ENCODE measurements at places on chromosomes 11 and 22. TPM values are rescaled to one million over a fixed set of nuclear protein-coding genes. Genes with fewer than 3 reads are reported as not detected.

The CLNS1A gene
- 79.8 TPM for total RNA-seq

The GSC2 gene
- total RNA-seq: not detected

DNA sequence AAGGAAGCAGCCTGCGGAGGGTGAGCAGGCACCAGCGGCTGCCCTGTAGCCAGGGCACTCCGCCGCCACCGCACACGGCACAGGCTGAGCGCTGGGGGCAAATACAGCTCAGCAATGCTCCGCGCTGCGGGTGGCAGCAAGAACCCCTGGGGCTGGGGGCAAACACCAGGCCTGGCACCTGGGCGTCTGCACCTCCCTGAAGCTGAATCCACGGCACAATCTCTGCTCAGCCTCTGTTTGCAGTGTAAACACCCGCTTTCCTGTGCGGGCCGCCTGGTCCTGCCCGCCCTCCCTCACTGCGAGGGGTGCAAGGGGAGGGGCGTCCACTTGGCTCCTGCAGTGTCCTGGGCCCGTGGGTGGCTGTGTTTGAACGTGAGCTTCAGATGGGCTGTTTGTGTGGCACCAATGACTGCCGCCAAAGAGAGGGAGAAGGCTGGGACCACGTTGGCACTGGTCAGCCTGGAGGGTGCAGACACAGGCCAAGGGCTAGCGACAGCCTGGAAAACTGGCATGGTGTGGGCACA, 14.8 kb upstream of the MPPED1 start:
- DNase-seq: no peak

The CHADL gene
- total RNA-seq: 0.32 TPM

The ELFN2 gene
- total RNA-seq: not detected

The POTEH gene
- total RNA-seq: not detected

GRCh38 chr22:19818324-19819207, 36.1 kb downstream of the GNB1L start:
- DNase-seq: no peak

DNA sequence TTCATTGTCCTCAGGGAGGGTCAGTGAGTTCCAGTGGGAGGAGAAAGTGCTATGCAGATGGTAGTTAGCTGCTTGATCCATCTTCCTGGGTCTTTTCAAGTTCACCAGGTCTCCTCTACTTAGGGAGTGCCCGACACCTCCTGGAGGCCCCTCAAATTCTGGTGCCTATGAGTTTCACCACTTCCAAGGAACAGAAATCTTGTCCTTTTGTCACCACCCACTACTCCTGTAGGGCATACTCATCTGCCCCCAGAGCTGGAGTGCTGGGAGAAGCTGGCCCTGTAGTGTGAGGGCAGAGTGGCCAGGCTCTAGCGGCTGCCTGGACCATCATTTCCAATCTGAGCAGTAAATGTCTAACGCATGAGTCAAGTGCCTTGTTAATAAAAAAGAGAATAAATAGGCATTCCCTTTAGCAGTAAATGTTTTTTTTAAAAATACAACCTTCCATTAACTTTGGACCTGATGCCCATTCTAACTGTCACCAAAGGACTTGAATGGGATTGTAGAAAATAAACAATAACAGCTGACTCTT, 12.5 kb downstream of the IRAG1 start:
- DNase-seq: no peak

GRCh38 chr11:34151166-34151565, 45.7 kb downstream of the NAT10 start:
- DNase-seq: no peak

DNA sequence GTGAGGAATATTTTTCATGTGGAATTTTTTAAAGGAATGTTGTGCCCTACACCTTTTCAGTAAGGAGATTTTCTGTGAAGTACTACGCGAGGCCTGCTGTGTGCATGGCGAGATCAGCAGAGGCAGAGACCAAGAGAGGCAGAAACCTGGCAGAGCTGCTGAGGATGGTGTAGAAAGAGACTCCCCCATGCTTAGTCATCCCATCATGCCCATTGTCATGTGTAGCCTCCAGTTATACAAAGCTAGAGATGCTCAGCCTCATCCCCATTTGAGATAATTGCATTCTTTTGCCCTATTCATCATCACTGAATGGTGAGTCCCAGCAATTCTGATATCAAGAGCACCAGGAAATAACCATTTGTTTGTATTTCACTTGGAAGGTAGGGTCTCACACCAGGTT, 3.0 kb upstream of the MS4A7 start:
- no peak for DNase-seq

DNA sequence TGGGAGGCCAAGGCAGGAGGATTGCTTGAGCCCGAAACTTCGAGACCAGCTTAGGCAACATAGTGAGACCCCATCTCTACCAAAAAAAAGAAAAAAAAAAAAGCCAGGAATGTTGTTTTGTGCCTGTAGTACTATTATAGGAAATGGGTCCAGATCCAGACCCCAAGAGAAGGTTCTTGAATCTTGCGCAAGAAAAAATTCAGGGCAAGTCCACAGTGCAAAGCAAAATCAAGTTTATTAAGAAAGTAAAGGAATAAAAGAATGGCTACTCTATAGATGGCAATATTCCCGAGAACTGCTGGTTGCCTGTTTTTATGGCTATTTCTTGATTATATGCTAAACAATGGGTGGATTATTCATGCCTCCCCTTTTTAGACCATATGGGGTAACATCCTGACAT, 51.2 kb upstream of the RDX start:
- no peak for DNase-seq

GRCh38 chr11:67996051-67996450, 7.8 kb downstream of the UNC93B1 start:
- peak; percentile 19 for DNase-seq

The SCGB1C1 gene
- total RNA-seq: not detected
